ENCODE measurements at places on chromosomes 11 and 22.
A peak's percentile ranks its signal among the peaks of the same experiment; 100 is the strongest.

DNA sequence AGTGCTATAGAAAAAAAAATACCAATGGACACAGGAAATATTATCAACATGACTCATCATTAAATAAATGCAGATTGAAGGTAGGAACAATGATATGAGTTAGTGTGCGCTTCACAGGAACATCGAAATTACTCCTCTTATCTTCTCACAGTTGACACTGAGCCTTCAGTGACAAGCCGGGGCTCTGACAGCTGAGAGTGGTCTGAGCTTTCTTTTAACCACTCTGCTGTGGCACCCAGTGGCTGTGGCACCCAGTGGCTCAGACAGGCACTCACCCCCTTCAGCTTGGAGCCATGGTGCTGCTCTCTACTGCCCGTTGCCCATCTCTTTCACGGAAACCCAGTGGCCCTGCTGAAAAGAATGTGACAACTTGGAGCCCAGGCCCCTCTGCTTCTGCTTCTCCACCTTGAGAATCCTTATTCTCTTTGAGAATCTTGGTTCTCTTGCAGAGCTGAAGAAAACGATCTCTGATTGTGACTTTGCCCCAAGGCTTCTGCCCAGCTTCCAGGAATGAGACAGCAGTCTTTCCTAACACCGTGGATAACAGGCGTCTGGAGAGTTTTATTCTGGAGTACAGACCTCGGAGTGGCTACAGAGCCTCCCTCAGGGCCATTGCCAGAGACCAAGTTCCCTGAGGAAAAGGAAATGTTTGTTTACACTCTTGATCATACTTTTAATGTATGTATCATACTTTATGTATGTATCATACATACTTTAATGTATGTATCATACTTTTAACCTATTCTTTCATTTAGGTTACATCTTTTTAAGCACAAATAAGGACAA is 37.1 kb upstream of the OR8B8 start:
- DNase-seq: no peak

- no peak for DNase-seq
These were observed 261.2 kb upstream of the UBASH3B start for GRCh38 chr11:122394313-122394712.

DNA sequence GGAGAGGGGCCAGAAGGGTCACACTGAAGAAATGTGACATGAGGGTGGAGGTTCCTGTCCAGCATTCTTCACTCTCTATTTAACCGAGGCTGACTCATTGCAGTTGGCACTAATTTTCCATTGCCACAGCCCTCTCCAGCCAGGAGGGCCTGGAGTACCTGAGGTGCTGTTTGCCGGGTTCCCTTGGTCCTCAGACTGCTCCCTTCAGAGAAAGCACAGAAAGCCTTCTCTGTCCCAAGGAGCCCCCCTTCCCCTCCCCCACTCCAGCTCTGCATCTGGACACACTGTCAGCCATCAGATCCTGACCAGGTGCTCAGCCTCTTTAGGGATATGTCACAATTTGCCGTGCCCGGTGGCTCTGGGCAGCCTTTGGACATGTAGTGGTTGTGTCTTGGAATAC is 3.2 kb upstream of the C11orf91 start:
- DNase-seq: no peak

GRCh38 chr11:97979741-97980140 is 1041.0 kb upstream of the CNTN5 start:
- DNase-seq: no peak

DNA sequence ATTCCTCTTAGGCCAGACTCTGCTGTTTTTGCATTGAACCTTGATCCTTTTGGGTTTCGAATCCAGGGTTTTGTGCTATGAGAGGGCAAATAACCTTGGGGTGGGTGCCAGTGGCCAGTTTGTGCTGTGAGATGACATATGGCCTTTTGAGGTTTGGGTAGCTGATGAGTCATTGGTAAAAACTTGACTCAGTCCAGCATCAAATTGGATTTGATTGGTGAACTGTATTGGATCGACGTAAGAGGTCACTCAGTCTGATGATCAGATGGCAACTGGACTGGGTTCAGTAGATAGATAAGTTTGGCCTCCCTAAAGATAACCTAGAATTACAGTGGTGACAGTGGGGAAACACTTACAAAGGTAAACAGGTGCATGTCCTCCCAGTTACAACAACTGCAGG is 41.0 kb upstream of the XKR3 start:
- DNase-seq: no peak

- peak; percentile 26 for DNase-seq
These were observed 14.2 kb downstream of the OR52A5 start for GRCh38 chr11:5123802-5124521.

DNA sequence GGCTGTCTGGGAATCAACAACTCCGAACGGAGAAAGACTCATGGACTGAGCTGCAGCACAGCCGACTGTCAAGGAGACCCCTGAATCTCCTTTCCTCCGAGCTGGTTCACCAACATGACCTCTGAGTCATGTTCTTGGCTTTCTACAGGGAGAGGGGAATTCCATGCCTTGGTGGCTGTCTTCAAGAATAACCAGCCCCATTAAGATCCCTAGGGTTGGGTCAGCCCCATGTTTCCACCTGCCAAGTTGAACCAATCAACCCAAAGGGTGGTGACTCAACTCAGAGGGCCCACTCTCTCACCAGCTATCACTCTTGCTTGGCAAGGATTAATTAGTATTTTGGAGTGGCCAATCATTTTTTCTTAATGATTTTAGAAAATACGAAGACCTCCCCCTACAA is 28.3 kb upstream of the IGSF22 start:
- DNase-seq: no peak

DNA sequence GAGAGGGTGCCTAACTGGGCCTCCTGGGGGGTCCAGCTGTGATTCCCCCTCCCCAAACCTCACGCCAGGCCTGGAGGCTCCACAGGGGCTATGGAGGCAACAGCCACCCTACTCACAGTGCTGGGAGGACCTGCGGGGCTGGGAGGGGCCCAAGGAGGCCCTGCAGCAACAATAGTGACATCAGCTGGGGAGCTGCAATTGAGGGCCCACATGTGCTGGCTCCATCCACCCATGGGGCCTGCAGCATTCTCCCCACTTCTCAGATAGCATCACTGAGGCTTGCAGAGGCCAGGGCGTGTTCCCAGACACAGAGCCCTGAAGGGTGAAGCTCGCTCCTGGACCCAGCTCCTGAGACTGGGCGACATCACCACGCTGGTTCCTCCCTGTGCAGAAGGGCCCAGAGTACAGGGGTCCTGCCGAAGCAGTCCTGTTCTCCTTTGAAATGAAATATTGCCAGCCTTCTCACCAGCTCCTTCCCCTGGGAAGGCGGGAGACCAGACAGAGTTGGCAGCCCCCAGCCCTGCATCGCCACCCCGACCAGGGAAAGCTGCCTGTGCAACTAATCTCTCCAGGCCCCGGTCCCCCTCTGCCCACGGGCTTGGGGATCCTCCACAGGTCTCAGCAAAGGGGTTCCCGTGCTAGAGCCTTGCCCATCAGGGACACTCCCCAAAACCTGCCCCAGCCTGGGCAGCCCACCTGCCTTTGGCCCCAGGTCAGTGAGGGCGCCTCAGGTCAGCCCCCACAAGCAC is 8.9 kb upstream of the TBX1 start:
- DNase-seq: no peak

DNA sequence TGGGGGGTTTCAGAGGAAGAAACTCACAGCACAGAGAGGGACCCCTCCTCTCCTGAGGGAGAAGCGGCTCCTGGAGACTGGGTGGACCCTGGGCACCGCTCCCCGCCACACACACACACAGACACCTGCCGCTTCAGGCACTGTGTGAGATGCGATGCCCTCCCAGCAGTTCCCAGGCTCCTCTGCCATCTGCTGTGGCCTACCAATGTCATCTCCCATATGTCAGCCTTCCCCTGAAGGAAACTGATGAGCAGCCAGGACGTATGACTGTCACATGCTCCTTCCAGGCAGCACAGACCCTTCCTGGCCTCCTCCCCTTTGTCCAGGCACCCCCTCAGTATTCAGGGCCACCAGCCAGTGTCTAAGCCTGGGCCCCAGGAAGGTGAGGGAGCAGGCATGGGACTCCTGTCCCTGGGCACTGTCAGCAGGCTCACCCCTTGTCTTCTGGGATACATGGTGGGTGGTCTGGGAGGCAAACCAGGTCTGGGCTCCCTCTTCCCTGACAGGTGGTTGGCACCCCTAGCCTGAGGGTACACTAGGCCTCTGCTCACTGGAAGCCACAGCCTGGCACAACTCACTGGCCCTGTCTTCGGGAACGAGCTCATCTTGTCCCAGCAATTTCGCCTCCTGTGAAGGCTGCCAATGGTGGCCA is 11.8 kb upstream of the BCR start:
- DNase-seq: no peak

- no peak for DNase-seq
These were observed 55.6 kb downstream of the SPECC1L start for GRCh38 chr22:24326266-24326665.

- DNase-seq: no peak
These were observed 121.3 kb downstream of the NECTIN1 start for GRCh38 chr11:119607726-119608125.

DNA sequence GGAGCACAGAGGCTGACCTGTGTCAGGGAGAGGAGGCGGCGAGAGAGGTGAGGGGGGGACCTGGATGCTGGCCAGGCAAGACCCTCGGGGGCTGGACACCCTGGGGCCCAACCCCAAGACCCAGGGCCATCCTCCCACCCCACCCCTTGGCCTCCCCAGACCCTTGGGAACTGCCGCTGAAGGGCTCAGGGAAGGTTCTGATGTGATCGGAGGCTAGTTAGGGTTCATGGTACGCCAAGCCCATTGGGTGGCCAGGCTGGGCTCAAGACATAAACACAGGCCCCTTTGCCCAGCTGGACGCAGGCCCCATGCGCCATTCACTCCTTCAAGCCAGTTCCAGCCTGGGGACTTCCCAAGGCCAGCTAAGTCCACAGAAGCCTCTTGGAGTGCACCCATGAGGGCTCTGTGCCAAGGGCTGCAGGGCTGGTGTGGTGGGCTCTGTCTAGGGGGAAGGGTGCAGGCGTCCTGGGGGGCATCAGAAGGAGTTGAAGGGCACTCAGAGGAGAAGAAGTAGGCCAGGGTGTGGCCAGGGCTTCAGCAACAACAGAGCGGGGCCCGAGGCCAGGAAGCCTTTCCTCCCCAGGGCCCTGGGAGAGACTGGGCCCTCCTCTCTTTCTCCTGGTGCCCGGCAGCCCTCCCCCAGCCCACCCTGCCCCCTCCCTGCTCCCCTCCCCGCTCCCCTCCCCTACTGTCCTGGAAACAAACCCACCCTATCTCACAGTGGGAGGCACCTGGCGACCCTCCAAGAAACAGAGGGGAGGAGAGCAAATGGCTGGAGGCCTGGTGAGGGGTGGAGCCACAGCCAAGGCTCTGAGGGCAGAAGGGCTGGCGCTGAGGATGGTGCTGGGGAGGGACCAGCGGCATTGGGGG is 12.9 kb downstream of the TSPAN32 start:
- DNase-seq: no peak

GRCh38 chr22:37601540-37602442 is 6.8 kb upstream of the GGA1 start:
- no peak for DNase-seq

GRCh38 chr11:17483505-17483904 is 6.9 kb upstream of the ABCC8 start:
- DNase-seq: no peak

- DNase-seq: no peak
These were observed 45.7 kb upstream of the CD5 start for GRCh38 chr11:61056571-61056970.

GRCh38 chr11:44329472-44330230 is 19.7 kb upstream of the ALX4 start:
- DNase-seq: no peak

DNA sequence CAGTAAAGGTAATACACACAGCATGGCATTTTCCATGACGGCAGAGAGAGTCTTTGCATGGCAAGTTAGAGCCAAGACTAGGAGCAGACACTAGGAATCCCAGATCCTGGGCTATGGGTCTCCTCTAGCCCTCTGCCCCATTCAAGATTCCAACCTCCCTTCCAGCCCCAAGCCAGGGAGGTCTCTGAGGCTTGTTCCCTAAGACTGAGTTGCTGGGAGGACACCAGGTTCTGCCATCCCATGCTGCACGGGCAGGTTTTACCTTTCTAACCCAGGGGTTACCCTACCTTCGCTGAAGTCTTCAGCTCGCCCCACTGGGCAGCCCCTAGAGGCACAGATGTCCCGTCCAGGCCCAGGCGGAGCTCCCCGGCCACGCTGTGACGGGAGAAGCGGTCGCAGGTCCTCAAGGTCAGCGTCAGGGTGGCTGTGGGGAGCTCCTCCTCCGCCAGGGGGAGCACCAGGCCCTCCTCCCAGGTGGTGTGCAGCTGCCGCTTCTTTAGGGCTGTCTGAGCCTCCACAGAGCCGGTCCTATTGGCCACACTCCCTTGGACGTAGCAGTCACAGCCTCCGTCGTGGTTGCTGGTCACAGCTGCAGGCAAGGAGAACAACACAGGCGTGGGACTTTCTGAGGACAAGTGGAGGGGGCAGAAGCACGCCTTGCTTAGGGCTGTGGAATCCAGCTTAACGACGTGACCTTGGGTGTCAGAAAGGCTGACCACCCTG is 33.8 kb downstream of the SYT13 start:
- no peak for DNase-seq

- DNase-seq: no peak
These were observed 57.8 kb downstream of the MED15 start for GRCh38 chr22:20565079-20565734.

DNA sequence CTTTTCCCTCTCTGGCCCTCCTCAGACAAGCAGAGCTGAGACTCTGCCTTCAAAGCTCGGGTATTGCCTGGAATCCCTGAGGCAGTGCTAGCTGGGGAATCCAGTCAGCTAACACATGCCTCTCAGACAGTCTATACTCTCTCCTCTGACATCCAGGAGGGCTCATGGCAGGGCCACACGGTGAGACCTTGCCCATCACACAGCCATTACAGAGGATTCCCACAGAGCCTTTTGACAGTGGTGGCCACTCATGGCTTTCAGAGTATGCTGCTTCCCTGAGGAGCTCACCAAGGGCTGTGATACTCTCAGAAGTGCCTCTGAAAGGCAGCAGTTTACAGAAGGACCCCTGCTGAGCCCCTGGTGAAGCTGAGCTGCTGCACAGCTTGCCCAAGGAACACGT is 165.3 kb downstream of the RRAS2 start:
- DNase-seq: no peak

DNA sequence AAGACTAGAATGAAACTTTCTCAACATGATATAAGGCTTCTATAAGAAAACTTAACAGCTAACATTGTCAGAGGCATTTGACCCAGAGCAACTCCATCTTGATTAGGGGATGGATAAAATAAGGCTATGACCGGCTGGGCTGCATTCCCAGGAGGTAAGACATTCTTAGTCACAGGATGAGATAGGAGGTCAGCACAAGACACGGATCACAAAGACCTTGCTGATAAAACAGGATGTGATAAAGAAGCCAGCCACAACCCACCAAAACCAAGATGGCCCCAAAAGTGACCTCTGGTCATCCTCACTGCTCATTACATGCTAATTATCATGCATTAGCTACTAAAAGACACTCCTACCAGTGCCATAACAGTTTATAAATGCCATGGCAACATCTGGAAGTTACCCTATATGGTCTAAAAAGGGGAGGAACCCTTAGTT is 135.2 kb downstream of the TTC28 start:
- no peak for DNase-seq

DNA sequence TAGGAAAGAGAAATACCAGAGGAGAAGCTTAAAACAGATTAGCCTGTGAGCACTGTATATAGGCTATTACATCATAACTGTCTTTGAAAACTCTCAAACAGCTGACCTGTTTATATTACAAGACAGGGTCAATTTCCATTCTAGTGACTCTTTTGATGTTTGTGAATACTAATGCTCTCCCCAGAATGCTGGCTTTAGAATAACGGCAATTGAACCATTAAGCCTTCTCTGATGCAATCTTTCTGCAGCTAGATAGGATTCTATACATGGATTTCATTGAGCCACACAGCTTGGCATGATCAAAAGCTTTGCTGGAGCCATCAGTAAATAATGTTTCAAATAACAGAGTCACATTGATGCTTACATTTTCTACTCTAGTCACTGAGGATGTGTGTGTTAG is 122.7 kb upstream of the FAT3 start:
- DNase-seq: no peak

All from stimulated activated CD4-positive, alpha-beta T cell treated with anti-CD3 and anti-CD28 coated beads, Interleukin-4, amount 100 ng/mL, for 4 hours (primary cell).